ENCODE measurements at places on chromosomes 1 and 21.

DNA sequence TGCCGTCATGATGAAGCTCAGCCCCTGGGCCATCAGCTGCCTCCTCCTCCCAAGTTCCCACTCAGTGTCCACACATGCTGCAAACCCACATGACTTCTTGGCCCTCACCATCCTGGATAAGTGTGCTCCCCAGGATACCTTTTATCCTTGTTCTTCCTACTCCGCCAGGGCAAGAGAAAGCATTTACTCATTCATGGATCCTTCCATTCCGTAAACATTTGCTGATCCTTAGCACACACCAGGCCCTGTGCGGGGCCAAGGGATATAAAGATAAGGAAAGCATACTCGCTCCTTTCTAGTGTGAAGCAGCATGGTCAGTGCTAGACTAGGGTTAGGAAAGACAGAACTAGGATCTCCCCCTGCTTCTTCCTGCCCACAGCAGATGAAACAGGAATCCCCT lies 122.1 kb upstream of the HMGB4 start:
- DNase-seq = no peak

GRCh38 chr1:184555665-184556641 lies 169.1 kb downstream of the C1orf21 start:
- no peak for DNase-seq

DNA sequence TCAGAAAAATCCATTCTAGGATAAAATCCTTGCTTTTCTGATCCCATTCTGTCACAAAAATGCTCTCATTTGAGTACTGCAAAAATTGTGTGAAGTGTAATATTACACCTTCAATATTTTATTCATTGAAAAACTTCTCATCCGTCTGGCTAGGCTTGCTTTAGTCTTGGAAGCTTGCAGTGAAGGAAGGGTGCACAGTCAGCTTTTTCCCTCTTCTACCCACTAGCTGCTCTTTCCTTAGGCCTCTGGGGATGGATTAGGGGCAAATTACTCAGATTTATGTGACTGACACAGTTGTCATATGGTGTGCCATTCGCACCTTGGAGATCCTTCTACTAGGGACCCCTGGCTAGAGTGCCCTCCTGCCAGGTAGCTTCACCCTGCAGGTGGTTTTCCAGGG lies 32.1 kb downstream of the OVAAL start:
- DNase-seq = no peak

DNA sequence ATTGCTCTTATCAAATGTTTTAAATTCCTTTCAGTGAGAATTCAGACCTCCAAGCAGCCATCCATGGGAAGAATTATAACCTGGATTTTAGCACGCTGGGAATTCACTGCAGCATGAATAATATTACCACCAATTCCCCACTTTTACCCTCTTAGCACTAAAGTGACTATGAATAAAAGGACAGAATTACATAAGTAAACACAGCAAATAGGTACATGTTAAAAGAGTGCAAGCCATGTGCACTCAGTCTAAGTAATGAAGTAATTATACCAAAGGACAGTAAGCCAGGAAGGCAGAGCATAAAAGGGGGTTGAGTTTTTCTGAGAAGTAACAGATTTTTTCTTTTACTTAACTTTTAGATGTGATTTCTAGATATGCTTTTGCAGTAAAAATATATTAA lies 176.3 kb downstream of the DENND1B start:
- DNase-seq = no peak

- no peak for DNase-seq
Observed at GRCh38 chr1:161494091-161494735, 11.0 kb upstream of the FCGR2A start.

DNA sequence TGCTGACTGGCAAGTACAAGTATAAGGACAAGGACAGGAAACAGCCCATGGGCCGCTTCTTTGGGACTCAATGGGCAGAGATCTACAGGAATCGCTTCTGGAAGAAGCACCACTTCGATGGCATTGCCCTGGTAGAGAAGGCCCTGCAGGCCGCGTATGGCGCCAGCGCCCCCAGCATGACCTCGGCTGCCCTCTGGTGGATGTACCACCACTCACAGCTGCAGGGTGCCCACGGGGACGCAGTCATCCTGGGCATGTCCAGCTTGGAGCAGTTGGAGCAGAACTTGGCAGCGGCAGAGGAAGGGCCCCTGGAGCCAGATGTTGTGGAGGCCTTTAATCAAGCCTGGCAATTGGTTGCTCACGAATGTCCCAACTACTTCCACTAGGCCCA lies 32.0 kb downstream of the SLC16A1 start:
- DNase-seq = no peak
